ENCODE measurements at places on chromosomes 11 and 22.

- no peak for DNase-seq
Measured at GRCh38 chr11:79088967-79089366, 351.9 kb downstream of the TENM4 start.

- no peak for DNase-seq
Measured at GRCh38 chr11:69041516-69041915, 7.2 kb upstream of the TPCN2 start.

- no peak for DNase-seq
Measured at GRCh38 chr11:74650498-74650897, 58.1 kb downstream of the POLD3 start.

DNA sequence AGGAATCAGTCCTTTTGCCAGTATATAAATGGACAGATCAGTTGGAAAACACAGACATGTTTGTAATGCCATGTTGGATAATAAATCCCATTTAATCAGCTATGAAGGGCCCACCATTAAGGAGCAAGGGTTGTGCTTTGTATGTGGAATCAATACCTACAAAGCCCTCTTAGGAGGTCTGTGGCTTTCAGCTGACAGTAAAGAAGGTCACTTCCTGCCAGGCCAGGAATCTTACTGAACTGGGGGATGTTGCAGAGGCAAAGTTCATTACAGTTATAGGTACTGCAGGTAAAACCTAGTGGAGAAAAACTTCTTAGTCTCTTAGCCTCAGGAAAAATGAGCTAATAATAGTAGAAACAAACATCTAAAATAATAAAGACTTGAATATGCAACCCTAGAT, 129.5 kb downstream of the FAM76B start:
- DNase-seq, result no peak

- no peak for DNase-seq
Measured at GRCh38 chr22:17101475-17102296, 16.9 kb downstream of the IL17RA start.

DNA sequence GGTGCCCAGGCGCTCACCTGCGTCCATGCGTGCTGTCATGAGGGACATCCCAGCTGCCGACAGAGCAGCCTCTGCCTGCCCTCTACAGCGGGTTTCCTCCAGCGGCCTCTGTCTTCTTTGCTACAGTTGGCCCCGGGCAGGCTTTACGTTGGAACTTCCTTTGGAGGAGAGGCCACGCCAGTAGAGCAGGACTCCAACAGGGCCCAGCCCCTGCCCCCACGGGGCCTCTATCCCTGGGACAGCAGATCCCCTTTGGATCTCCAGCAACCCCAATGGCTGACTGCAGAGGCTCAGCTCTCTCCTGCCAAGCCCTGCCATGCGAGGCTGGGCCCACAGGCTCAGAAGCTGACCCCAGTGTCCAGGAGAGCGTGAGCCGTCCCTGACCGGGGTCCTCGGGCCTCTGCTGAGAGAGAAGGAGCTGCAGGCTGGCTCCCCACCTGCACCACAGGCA, 12.1 kb downstream of the TRPM5 start:
- DNase-seq, result no peak

DNA sequence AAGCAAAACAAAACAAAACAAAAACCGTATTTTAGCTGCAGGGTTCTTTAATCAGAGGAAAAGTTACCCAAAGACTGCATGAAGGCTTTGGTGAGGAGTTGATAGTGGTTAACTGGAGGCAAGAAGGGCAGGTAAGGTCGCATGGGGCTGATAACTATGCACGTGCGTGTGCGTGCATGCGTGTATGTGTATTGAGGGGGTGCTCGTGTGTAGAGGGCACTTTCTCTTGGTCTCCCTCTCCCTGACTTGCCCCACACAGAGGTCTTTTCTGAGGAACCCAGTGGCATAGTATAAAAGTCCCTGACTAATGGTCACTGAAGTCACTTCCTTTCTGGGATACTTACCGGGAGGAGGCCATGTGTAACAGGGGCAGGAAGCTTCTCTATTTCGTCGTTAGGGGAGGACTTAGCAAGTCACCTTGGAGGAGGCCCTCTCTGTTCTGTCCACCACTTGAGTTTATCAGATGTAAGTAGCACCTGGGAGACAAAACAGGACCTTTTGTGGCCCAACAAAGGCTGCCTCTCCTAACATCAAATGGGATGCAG, 20.1 kb upstream of the FCHSD2 start:
- no peak for DNase-seq

- no peak for DNase-seq
Measured at GRCh38 chr11:113562576-113562975, 87.4 kb upstream of the DRD2 start.

- no peak for DNase-seq
Measured at GRCh38 chr22:46604306-46604690, 15.9 kb upstream of the GRAMD4 start.

- DNase-seq, result no peak
Measured at GRCh38 chr11:41118521-41118920, 340.9 kb downstream of the LRRC4C start.

DNA sequence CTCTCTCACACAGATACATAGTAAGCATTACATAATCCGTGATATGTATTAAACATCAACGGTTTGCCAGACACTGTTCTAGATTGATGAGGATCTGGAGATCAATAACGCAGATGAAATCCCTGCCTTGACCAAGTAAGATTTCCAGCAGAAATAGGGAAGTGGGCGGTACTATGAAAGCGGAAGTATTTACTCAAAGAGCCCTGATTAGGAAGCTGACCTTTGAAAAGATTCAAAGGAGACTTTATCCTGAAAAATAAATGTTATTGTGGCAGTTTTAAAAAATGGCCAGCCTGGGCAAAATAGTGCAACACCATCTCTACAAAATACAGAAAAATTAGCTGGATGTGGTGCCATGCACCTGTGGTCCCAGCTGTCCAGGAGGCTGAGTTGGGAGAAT, 26.8 kb downstream of the GAB2 start:
- DNase-seq, result no peak

GRCh38 chr11:1505480-1505879, 18.9 kb upstream of the MOB2 start:
- DNase-seq, result no peak

- no peak for DNase-seq
Measured at GRCh38 chr22:32776397-32776796, 25.1 kb upstream of the TIMP3 start.
